ENCODE measurements at places on chromosomes 2 and 18.
A peak's percentile ranks its signal among the peaks of the same experiment; 100 is the strongest.

DNA sequence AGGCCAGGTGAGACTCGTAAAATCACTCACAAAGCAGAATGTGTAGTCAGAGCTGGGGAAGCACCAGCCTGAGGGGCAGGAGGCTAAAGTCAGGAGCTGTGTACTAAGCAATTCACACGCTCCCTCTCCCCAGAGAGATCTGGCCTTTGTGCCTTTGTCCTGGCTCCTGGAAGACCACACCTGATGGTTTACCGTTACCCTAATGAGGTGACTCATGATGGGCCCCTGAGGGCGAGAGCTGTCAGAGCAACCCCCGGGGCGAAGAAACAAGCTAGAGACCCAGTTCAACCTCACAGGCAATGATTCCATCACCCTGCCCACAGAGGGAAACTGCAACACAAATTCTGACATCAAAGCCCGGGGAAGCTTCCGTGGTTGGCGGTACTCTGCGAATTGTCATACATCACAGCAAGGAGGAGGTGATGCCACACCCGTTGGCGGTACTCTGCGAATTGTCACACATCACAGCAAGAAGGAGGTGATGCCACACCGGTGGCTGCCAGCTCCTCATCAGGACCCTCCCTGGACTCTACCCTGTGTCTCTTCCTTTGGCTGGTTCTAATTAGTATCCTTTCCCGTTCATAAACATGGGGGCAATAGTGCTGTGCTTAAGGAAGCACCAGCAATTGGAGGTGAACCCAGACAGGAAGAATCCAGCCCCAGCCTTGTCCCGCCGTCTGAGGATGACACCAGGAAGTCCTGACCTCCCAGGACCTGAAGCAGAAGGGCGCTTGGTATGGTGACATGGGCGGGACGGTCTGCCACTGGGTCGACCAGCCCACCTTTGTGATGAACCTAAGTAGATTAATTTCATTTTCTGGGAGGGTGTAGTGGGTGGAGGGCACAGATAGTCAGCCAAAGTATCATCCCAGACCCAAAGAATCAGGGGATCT, 30.5 kb downstream of the B3GNT7 start:
- DNase-seq, result peak; percentile 84

DNA sequence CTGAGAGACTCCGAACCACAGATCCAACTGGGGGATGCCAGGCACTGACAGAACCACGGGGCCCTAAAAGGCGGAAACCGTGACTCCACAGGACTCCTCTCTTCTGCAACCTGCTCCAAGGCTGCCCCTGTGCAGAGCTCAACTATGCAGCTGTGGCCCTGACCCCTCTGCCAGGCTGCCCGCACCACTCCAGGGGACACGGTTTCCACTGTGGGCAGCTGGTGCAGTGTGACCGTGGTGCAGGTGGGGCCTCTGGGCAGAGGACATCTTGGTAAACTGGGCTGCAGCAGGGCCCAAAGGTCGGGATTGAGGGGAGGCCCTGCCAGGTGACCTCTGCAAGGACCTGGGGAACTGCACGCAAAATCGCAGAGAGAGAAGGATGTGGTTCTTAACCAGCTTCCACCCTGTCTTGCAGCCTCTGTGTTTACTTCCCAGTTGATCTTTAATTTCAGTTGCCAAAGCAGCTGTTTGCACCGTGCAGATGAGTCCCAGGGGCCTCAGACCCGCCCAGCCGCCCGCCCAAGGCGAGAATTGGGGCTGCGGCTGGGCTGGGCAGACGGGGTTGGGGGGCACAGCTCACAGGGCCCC, 104.6 kb upstream of the CTDP1 start:
- no peak for DNase-seq

DNA sequence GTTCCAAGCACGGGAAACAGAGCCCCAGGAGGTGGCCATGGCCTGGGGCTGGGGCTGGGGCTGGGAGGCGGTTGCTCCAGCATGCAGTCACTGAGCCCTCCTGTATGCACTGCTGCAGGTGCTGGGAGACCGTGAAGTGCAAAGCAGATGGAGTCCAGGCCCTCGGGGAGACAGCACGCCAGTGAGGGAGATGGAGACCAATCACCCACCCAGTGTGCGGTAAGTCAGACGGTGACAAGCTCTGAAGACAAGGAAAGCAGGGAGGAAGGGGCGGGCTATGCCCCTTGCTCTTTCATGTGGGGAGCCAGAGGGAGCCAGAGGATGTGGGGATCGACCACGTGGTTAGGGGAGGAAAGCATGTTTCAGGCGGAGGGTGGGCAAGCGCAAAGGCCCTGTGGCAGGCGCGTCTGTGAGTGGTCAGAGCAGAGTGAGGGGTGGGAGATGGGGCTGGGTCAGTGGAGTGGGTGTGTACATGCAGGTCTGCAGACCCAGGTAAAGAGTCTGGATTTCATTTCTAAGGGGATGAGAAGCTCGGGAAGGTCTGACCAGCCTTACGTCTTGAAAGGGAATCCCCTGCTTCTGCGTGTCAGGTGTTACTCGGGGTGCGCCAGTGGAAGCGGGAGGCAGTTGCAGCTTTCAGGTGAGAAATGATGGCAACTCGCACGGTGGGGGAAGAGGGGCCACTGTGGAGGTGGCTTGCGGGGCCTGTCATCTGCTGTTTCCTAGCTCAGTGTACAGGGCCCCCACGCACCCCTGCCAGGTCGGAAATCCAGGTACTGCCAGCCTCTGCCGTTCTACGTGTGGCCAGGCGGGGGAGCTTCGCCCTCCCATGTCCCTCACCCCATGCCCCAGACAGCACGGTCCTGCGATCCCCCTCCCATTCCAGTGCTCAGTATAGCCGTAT, 19.4 kb downstream of the RRM2 start:
- peak; percentile 16 for DNase-seq

- no peak for DNase-seq
Measured at GRCh38 chr2:193527146-193527545, 1332.4 kb upstream of the TMEFF2 start.

- DNase-seq, result no peak
Measured at GRCh38 chr2:235609746-235610145, 115.9 kb downstream of the AGAP1 start.

DNA sequence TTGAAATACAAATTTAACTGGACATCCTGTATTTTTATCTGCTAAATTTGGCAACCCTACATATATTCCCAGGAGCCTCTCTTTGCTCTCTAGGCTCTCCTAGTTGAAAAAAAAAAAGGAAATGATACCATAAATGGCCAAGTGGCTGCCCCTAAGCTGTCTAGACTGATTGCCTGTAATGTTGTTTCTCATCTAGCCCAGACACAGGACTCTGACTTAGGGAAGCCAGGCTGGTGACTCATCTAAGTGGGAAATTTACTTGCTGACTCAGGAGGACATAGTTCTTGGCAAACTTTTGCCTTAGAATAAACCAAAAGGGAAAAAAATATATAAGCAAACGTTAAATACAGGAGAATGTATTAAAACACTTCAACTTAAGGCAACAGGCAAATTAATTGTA, 14.6 kb upstream of the ITGAV start:
- no peak for DNase-seq

- no peak for DNase-seq
Measured at GRCh38 chr2:175309799-175310198, 128.3 kb upstream of the ATP5MC3 start.

DNA sequence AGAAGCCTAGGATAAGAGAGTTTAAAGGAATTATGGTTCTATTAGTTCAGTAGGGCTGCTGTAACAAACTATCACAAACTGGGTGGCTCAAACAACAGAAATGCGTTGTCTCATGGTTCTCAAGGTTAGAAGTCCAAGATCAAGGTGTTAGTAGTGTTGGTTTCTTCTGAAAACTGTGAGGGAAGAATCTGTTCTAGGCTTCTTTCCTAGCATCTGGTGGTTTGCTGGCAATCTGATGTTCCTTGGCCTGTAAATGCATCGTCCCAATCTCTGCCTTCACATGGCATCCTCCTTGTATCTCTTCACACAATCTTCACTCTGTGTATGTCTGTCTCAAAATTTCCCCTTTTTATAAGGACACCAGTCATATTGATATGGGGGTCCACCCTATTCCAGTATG, 76.3 kb downstream of the MDH1 start:
- no peak for DNase-seq

DNA sequence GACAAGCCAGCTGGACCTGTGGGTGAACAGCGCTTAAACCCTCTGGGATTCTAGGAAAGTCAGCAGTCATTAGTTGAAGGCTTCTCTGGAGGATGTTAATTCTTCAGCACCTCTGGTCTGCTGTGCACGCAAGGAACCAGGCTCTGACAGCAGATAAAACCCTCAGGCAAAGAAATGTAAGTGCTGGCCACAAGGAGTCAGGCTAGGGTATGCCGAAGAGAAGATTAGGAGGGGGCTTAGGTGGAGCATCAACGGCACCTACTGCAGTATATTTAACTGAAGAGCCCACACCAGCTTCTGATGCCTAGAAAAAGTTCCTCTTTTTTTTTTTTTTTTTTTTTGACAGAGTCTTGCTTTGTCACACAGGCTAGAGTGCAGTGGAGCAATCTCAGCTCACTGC, 304.2 kb upstream of the MC4R start:
- DNase-seq, result no peak

DNA sequence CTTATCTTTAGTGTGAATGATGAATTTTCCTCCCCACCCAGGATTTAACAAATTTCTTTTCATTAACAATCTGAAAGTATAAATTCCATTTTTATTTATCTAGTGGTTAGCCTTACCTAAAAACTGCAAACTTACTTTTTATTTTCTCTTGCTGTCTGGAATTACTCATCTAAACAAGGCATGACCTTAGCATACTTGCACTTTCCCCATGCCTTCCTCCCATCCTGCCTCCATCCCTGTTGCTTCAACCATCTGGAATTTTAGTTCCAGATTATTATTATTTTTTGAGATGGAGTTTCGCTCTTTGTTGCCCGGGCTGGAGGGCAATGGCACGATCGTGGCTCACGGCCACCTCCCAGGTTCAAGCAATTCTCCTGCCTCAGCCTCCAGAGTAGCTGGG, 35.6 kb downstream of the GDF7 start:
- no peak for DNase-seq

- no peak for DNase-seq
Measured at GRCh38 chr2:201886504-201886903, 80.2 kb downstream of the CDK15 start.

DNA sequence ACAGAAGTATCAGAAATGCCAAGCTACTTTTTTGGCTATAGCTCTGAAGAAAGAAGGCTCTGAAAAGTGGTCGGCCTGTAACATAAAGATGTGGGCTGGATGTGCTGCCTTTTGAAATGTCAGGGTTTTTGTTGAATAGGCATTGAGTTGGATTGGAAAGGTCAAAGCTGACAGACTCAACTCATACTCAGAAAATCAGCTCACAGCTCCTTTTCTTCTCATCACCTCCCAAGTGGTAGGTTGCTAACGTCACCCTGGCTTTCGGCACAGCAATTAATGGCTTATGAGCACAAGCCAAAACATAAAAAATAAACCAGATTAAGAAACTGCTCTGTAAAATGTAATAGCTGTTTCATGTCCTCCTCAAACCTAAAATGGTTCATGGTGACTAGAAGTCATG, 68.3 kb downstream of the KCNF1 start:
- no peak for DNase-seq

DNA sequence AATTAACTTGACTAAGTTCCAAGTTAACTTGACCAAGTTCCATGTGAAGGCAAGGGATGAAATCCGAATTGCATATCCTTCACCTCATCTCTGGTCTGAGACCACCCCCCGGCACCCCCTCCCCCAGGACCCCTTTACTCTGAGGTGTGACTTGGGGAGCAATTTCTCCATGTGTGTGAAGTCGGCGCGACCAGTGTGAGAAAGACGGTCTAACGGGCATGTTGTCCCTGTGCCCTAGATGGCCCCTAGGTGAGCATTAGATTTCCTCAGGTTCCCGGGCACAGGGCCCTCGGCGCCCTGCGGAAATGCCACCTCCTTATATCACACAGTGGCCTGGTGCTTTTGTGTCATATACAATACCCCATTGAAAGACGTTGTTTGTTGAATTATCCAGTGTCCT, 137.1 kb downstream of the CTIF start:
- no peak for DNase-seq

DNA sequence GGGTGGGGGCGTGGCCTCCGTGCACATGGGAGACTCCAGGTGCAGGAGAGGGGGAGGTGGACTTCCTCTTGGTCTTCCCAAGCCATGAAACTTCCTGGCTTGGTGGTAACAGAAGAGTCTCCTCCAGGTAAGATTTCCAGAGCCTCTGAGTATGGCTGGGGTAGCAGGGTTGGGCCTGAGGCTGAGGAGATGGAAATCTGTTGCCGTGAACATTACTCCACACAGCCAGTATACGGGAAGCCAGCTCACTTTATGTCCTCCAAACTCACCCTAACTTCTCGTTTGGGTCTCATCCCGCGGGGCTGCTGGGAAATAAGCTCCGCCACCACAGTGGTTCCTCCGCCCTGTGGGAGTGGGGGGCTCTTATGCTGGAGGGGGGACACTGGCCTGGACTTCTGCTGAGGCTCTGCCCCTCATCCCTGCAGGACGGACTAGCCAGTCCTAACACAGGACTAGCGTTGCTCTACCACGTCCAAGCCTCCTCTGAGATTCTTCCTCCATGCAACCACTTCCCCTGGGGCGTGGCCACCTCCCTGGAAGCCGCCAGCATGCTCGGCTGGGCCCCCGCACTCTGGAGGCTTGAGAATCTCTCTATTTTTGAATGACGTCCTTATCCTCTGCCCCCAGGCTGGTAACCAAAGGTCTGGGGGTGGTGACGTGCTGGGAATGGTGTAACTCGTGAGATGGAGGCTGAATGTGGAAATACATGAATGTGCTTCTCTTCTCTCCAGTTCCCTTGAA, 777 bp upstream of the RAB17 start:
- DNase-seq, result no peak

DNA sequence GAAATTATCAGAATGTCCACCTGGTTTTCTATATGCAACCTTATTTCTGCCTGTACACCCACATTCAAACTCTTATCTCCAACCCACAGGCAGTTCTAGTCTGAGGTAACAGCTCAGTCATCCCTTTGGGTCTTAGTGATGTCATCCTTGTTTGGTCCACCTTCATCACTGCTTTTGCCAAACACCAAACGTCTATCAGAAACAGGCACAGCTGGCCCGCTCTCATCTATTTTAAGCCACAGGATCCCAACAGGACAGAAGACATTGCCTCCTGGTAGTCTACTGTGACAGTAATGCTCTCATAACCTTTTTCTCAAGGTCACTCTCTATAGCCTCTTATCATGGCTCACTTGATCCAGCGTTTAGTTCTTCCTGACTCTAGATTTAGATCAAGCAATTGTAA, 99.0 kb upstream of the CHAC2 start:
- DNase-seq, result no peak

All from CD4-positive, alpha-beta T cell treated with Interleukin-15 for 4 hours (primary cell).